ENCODE measurements at places on chromosomes 3 and 15. TPM values are rescaled to one million over a fixed set of nuclear protein-coding genes. Genes with fewer than 3 reads are reported as not detected.

The GHRL gene
- 0.43 TPM for total RNA-seq

The GPR156 gene
- total RNA-seq = not detected

The PCOLCE2 gene
- total RNA-seq = not detected

The IMPG2 gene
- total RNA-seq = 0.82 TPM

The DYNC1LI1 gene
- 34.5 TPM for total RNA-seq

The CTDSPL gene
- 7.0 TPM for total RNA-seq

The NEDD4 gene
- total RNA-seq = 21.3 TPM

The CKMT1B gene
- total RNA-seq = not detected

The STAG1 gene
- total RNA-seq = 41.0 TPM

The CPEB1 gene
- total RNA-seq = 0.48 TPM

The LRRC28 gene
- total RNA-seq = 29.0 TPM

The SERPINI2 gene
- not detected for total RNA-seq

The UBAP1L gene
- total RNA-seq = 6.3 TPM

The LIPH gene
- total RNA-seq = not detected

The COL6A5 gene
- not detected for total RNA-seq

The SENP8 gene
- 1.5 TPM for total RNA-seq

The CIDEC gene
- total RNA-seq = 0.65 TPM

The BFSP2 gene
- total RNA-seq = not detected

The STOML1 gene
- total RNA-seq = 7.2 TPM

The ACTC1 gene
- not detected for total RNA-seq

The ATP13A5 gene
- total RNA-seq = not detected

The PPP1R14D gene
- not detected for total RNA-seq

The IL17RB gene
- total RNA-seq = 0.26 TPM

The RFT1 gene
- total RNA-seq = 29.9 TPM

The HRG gene
- total RNA-seq = not detected

The APOD gene
- 4.3 TPM for total RNA-seq

The AMOTL2 gene
- 0.07 TPM for total RNA-seq

The PTPRG gene
- 1.3 TPM for total RNA-seq

The MME gene
- total RNA-seq = not detected

The CHST13 gene
- not detected for total RNA-seq

The ZKSCAN7 gene
- total RNA-seq = 2.8 TPM

The FANCD2OS gene
- total RNA-seq = not detected

The SEMA7A gene
- total RNA-seq = 57.1 TPM

The AADACL2 gene
- not detected for total RNA-seq

The GPR149 gene
- not detected for total RNA-seq

The CHRNA3 gene
- total RNA-seq = not detected

The VEPH1 gene
- not detected for total RNA-seq

The PARP9 gene
- 28.8 TPM for total RNA-seq

The CFAP161 gene
- 0.48 TPM for total RNA-seq

The CBLB gene
- total RNA-seq = 191 TPM

The KLHL40 gene
- total RNA-seq = not detected

The PLSCR5 gene
- not detected for total RNA-seq

The TTLL13 gene
- total RNA-seq = 1.9 TPM

The PLD1 gene
- 4.1 TPM for total RNA-seq

The KNG1 gene
- not detected for total RNA-seq

The INO80 gene
- 27.9 TPM for total RNA-seq

The A4GNT gene
- total RNA-seq = not detected

The TGM5 gene
- total RNA-seq = not detected

The CELSR3 gene
- total RNA-seq = 14.2 TPM

The ABI3BP gene
- not detected for total RNA-seq

The TASOR gene
- 82.6 TPM for total RNA-seq

The BCL2A1 gene
- total RNA-seq = 67.2 TPM

The LRRC34 gene
- total RNA-seq = 4.5 TPM

The CFAP100 gene
- total RNA-seq = not detected

All from activated T-cell treated with anti-CD3 and anti-CD28 coated beads, Interleukin-2, amount 50 U/mL, for 72 hours (primary cell).